ENCODE measurements at places on chromosomes 12 and 14.

DNA sequence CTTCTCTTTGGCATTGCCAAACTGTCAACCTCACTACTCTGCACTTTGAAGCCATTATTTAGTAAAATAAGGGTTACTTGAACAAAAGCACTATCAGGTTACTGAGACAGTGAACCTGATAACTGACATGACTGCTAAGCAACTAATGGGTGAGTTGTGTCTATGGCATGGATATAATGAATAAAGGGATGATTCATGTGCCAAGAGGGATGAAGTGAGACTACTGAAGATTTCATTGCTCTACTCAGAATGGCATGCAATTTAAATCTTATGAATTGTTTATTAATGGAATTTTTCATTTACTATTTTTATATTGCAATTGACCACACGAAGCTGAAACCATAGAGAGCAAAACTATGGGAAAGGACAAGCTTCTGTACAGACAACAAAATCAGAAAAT lies 74.4 kb downstream of the CEP128 start:
- no peak for DNase-seq

DNA sequence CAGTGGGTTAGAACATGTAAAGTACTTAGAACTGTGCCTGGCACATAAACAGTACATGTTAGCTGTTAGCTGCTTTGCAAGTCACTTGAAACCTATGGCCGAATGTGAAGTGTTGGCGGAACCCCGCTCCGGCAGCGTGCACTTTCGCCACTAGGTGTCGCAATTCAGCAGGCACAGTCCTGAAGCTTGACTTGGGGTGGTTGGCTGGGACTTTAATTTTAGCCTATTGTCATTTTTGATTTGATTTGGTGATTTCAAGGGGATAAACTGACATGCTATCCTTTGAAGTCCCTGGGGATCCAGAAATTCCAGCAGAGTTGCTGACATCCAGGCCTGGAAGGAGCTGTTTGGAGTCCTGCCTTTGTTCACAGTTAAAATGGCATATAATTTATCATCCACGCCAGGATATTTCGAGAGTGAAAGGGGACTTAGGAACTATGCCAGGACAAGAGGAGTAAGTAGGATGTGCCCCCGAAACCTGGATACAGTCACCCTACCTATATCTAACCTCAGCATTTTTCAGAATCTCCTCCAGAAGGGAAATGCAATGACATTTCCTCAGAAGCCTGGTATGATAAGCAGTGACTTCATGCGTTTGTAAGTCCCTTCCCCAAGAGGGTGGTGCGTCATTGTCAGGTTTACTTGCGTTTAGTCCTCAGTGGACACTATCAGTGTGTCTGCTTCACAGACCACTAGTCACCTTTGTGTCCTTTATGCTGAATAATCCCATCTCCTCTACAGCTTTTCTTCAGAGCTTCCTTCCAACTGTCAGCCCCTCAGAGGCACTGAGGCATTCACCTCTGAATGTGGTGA lies 3.5 kb upstream of the TSPAN9 start:
- DNase-seq, result peak; percentile 83

- DNase-seq, result no peak
Observed at GRCh38 chr14:32434880-32435279, 105.8 kb downstream of the AKAP6 start.

- no peak for DNase-seq
Observed at GRCh38 chr14:101789222-101789621, 27.7 kb downstream of the PPP2R5C start.

GRCh38 chr12:94276725-94277124 lies 128.3 kb downstream of the PLXNC1 start:
- no peak for DNase-seq

- peak; percentile 85 for DNase-seq
Observed at GRCh38 chr14:77638771-77639171, 22.3 kb upstream of the SPTLC2 start.
